Foreskin keratinocyte (primary cell): ENCODE measurements at places on chromosomes 11 and 22. TPM values are rescaled to one million over a fixed set of nuclear protein-coding genes. Genes with fewer than 3 reads are reported as not detected.
A peak's percentile ranks its signal among the peaks of the same experiment; 100 is the strongest.

- no peak for DNase-seq
Measured at GRCh38 chr11:11243590-11244469, 109.2 kb downstream of the CSNK2A3 start.

- no peak for DNase-seq
Measured at GRCh38 chr11:79040348-79040747, 400.5 kb downstream of the TENM4 start.

- peak; percentile 86 for DNase-seq
Measured at GRCh38 chr11:35650006-35650405, 12.6 kb upstream of the TRIM44 start.

- DNase-seq = no peak
Measured at GRCh38 chr22:20216863-20217499, 51.1 kb downstream of the RTN4R start.

- no peak for DNase-seq
Measured at GRCh38 chr11:20156876-20157613, 3.2 kb downstream of the DBX1 start.

GRCh38 chr11:129815596-129816461, at the start of gene TMEM45B:
Gene TMEM45B (plus strand): TSS chr11:129815848. CDS start chr11:129852483, 36,635 bp downstream.
- DNase-seq = no peak

DNA sequence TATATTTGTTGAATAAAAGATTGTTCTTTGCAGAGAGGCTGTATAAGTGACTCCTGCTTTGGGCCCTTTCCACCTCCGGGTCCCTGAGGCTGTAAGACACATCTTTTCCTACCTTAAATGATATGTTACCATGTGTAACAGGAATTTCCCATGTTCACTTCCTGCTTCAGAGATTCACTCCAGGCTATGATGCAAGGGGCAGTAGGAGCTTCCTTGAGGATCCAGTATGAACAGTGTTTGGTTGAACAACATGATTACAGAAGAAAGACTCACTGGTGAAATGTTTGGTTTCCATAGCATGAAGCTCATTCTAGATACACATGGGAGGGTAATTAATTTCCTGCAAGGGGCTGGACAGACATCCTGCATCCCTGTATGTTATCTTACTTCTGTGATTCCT, 25.6 kb upstream of the ZDHHC13 start:
- peak; percentile 62 for DNase-seq

GRCh38 chr22:17969701-17970113, 54.7 kb downstream of the MICAL3 start:
- peak; percentile 42 for DNase-seq

GRCh38 chr11:17214338-17214737, 6.6 kb upstream of the PIK3C2A start:
- no peak for DNase-seq

GRCh38 chr22:35231585-35232084, 25.7 kb upstream of the HMGXB4 start:
- peak; percentile 62 for DNase-seq

DNA sequence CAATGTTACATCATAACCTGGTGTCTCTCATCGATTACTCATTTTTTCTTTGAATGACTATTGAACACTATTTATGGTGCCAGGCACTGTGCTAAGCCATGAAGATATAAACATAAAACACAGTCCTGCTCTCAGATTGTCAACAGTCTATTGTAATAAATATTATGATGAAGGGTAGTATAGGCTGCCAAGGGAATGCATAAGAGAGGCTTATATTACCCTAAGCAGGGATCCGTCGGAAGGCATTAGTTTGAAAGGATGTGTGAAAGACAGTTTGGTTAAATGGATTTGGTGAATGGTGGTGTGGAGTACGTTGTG, 7.2 kb upstream of the CCDC90B start:
- no peak for DNase-seq

DNA sequence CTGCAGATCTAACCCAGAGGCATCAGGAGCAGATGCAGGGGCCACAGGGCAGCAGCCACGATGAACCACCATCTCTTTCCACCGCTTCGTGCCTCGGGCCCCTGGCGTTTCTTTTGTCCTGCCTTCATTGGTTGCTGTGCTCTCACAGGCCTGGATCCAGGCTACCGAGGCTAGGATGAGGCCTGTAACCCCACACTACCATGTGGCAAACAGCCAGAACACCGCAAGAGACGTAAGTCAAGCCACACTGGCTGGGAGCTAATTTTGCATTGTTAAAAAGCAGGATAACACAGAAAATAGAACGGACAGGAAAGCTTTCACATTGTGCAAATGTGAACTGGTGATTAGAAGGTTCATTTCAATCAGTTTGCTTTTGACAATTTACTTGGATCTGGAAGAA, 15.7 kb upstream of the ARFGAP3 start:
- no peak for DNase-seq

The SCN3B gene
- 0.04 TPM in 1 of 2 replicates, not detected in the other for total RNA-seq

The OR8D1 gene
- not detected in 2 replicates for total RNA-seq

The RIN1 gene
- total RNA-seq = 35.5 and 40.6 TPM in 2 replicates
